ENCODE measurements at places on chromosomes 4 and X.

DNA sequence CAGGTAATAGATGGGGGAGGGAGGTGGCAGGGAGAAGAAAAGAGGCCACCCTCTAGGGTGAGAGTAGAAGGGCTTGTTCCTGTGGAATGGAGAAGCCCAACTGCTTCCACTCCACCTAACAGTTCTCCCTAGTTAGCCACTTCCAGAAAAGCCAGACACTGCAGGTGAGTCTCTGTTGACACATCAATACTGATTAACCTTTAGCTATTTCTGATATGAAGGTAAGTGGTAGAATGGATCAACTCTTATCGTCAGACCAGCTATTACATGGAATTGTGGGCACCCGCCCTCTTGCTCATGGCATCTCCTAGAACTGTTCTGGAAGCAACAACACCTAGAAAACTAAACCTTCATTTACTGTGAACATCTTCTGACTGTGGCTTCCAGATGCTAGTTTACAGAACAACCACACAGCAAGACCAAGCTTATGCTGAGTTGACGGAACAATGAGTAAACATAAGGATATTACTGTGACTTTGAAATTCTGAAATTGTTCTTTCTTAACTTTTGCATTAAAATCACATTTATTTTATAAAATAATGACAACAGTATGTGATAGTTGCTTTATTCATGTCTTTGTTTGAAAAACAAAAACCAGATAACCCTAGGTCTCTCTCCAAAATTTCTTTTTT, 44.7 kb downstream of the ANXA3 start:
- DNase-seq = no peak

- no peak for DNase-seq
These were observed 198.8 kb downstream of the SLC4A4 start for GRCh38 chr4:71537551-71538065.

GRCh38 chrX:49209434-49210251, 9.7 kb upstream of the SYP start:
- no peak for DNase-seq

GRCh38 chr4:98113012-98113411, 30.3 kb downstream of the STPG2 start:
- DNase-seq = no peak

- DNase-seq = no peak
These were observed 122.3 kb upstream of the OTUD4 start for GRCh38 chr4:145302725-145303124.

GRCh38 chr4:171639540-171639939, 173.7 kb upstream of the GALNTL6 start:
- no peak for DNase-seq

GRCh38 chrX:46967547-46967946, 55.3 kb downstream of the JADE3 start:
- no peak for DNase-seq

DNA sequence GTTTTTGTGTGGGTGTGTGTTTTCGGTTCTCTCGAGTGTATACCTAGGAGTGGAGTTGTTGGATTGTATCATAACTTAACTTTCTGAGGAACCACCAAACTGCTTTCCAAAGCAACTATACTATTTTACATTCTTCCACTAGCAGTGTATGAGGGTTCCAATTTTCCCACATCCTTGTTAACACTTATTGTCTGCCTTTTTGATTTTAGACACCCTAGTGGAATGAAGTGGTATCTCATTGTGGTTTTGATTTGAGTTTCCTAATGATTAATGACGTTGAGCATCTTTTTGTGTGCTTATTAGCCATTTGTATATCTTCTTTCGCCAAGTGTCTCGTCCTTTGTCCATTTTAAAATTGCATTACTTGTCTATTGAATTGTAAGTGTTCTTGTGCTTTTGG, 118.6 kb downstream of the REPS2 start:
- DNase-seq = no peak

GRCh38 chrX:2732076-2732475, 19.8 kb upstream of the XG start:
- no peak for DNase-seq

GRCh38 chrX:45447995-45448394, 247.3 kb upstream of the DIPK2B start:
- no peak for DNase-seq

- DNase-seq = no peak
These were observed 135.4 kb upstream of the OTUD4 start for GRCh38 chr4:145315811-145316225.

- no peak for DNase-seq
These were observed 64.5 kb upstream of the STS start for GRCh38 chrX:7083021-7083420.

DNA sequence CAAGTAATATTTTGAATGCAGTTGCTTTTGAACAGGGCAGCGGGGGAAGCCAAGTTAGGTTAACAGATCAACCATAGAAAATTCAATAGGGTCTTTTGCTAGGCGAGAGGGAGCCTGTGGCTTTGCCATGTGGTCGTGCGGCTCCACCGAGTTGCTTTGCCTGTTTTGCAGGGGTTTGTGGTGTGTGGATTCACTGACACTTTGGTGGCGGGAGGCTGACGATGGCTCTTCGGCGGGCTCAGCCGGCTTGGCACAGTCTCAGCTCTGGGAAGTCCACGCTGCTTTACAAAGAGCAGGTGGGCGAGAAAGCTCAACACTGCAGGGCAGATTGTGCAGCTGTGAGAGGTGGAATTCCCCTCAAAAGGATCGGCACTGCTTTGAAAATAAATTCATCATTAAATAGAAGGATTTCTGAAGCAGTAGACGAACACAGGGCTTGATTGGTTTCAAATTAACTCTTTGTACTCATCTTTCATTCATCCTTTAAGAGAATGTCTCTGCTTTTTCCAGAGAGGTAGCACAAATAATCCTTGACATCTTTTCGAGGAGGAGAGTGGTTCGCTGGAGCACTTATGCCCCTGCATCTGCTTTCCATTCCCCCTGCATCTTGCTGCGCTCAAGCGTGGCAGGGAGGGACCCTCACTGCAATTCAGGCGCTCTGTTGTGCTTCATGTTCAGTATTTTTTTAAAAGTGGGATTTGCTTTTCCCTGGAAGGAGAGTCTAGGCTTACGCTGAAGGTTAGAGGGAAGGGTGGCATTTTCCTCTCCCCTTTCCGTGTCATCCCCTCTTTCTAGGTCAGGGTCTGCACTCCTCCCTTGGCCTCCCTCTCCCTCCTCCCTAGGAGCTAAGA, 201.8 kb upstream of the LEF1 start:
- DNase-seq = no peak
